Left lung (tissue), 14 donors: ENCODE measurements at places on chromosomes 7 and 10. TPM values are rescaled to one million over a fixed set of nuclear protein-coding genes. Genes with fewer than 3 reads are reported as not detected.

GRCh38 chr10:45425621-45426563, 51.9 kb downstream of the ALOX5 start:
- no peak for DNase-seq
- H3K27me3 ChIP-seq: peaks cover 12% of the 10 kb centered on the region
- H3K4me1 ChIP-seq: no peaks in the 10 kb centered on the region
- no peaks in the 10 kb centered on the region for H3K36me3 ChIP-seq
- no peak overlapping the region for H3K27ac ChIP-seq
- no peak overlapping the region for H3K4me3 ChIP-seq

DNA sequence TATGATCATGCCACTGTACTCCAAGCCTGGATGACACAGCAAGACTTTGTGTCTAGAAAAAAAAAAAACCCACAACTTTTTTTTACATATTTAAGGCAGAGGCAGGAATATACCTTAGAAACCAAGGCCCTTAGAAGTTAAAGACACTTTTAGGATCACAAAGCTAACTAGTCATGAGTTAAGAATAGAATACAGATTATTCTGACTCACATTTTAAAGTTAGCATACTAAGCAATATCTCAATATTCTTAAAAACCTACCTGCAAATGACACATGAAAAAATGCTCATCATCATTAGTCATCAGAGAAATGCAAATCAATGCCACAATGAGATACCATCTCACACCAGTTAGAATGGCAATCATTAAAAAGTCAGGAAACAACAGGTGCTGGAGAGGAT, 177.7 kb downstream of the CHCHD3 start:
- no peak for DNase-seq
- no peak overlapping the region for H3K27ac ChIP-seq
- no peak overlapping the region for H3K4me3 ChIP-seq
- no peaks in the 10 kb centered on the region for H3K4me1 ChIP-seq
- no peaks in the 10 kb centered on the region for H3K27me3 ChIP-seq
- H3K36me3 ChIP-seq: peaks cover 4% of the 10 kb centered on the region

GRCh38 chr7:158301207-158301606, 286.4 kb downstream of the PTPRN2 start:
- no peaks in the 10 kb centered on the region for H3K27me3 ChIP-seq
- no peak overlapping the region for H3K4me3 ChIP-seq
- no peak for DNase-seq
- H3K4me1 ChIP-seq: no peaks in the 10 kb centered on the region
- no peaks in the 10 kb centered on the region for H3K36me3 ChIP-seq

DNA sequence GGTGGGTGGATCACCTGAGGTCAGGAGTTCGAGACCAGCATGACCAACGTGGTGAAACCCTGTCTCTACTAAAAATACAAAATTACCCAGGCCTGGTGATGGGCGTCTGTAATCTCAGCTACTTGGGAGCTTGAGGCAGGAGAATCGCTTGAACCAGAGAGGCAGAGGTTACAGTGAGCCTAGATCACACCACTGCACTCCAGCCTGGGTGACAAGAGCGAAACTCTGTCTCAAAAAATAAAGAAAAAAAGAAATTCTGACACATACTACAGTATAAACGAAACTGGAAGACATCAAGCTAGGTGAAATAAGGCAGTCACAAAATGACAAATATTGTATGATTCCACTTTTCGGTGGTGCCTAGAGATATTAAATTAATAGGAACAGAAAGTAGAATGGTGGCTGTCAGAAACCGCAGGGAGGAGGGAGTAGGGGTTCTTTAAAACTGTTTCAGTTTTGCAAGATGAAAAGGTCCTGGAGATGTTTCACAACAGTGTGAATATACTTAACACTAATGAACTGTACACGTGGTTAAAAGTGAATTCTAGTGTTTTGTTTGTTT, 23.2 kb downstream of the PILRA start:
- H3K27me3 ChIP-seq: no peaks in the 10 kb centered on the region

- no peaks in the 10 kb centered on the region for H3K27me3 ChIP-seq
- H3K4me1 ChIP-seq: no peaks in the 10 kb centered on the region
Observed at GRCh38 chr7:127322832-127323493, 69.5 kb downstream of the ZNF800 start.

DNA sequence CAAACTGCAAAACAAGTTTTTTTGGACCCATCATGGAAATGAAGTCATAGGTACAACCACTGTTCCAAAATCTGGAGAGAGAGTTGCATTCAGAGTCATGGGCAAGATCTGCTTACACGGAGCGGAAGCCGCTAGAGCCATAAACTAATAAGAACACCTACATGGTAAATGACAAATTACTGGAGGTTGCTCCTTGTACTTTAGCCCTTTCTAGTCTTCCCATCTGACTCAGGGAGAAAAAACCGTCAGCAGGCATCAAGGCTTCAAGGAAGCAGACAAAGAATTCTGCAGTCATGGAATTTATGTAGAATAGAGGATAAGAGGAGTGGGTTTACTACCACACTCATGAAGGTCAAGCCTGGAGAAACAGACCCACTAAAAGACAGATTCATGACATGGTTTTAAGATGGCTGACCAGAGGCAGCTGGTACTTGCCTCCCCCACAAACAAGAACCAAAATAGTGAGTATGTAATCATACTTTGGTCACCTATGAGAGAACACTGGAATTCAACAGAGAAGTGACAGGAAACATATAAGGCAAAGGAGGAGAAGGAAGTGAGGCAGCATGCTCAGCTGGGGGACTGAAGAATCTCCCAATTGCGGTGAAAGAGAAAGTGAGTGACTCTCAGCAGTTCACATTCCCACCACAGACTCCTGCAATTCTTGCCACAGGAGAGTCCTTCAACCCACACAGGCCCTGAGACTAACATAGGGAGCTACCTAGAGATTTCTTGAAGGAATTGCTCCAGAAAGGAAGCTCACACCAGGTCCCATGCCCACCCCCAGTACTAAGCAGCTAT, 42.4 kb upstream of the ASAH2 start:
- no peaks in the 10 kb centered on the region for H3K4me1 ChIP-seq
- no peak overlapping the region for H3K27ac ChIP-seq
- no peak overlapping the region for H3K4me3 ChIP-seq
- no peak for DNase-seq

DNA sequence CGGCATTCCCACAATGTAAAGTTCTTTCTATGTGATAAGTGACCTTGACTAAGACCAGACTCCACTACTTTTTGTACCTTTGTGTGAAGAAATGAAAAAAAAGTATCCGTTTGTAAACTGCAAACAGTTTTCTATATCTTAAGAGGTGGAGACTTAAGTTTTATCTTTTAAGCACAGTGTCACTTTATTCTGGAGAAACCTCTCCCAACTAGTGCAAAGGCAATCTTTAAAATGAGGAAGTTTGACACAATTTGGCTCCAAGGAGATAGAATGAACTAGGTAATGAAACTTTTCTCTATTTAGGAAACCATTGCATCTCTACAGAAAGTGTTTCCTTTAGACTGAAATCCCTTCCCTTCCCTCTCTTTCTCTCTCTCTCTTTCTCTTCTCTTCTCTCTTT, 122.9 kb downstream of the SAMD9 start:
- no peak for DNase-seq
- no peaks in the 10 kb centered on the region for H3K4me1 ChIP-seq
- no peaks in the 10 kb centered on the region for H3K27me3 ChIP-seq
- no peaks in the 10 kb centered on the region for H3K36me3 ChIP-seq

DNA sequence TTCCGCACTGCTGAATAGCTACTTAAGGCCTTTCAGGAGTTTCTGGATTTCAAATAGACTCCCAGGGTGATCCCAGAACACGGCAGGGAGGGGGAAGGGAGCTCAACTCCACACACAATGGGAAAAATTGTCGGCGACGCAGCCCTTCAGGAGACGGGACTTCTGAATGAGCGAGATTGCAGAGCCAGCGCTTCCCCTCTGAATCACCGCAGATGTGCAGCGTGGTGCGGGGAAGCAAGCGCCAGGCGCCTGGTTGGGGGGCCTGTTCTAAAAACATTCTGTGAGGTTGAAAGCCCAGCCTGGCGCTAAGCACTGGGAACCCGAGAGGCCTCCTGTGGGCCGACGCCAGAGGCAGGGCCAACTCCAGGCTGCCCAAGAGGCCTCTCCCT, 163.3 kb downstream of the MAD1L1 start:
- H3K27ac ChIP-seq: no peak overlapping the region
- no peaks in the 10 kb centered on the region for H3K4me1 ChIP-seq
- H3K36me3 ChIP-seq: peaks cover 36% of the 10 kb centered on the region
- no peaks in the 10 kb centered on the region for H3K27me3 ChIP-seq

DNA sequence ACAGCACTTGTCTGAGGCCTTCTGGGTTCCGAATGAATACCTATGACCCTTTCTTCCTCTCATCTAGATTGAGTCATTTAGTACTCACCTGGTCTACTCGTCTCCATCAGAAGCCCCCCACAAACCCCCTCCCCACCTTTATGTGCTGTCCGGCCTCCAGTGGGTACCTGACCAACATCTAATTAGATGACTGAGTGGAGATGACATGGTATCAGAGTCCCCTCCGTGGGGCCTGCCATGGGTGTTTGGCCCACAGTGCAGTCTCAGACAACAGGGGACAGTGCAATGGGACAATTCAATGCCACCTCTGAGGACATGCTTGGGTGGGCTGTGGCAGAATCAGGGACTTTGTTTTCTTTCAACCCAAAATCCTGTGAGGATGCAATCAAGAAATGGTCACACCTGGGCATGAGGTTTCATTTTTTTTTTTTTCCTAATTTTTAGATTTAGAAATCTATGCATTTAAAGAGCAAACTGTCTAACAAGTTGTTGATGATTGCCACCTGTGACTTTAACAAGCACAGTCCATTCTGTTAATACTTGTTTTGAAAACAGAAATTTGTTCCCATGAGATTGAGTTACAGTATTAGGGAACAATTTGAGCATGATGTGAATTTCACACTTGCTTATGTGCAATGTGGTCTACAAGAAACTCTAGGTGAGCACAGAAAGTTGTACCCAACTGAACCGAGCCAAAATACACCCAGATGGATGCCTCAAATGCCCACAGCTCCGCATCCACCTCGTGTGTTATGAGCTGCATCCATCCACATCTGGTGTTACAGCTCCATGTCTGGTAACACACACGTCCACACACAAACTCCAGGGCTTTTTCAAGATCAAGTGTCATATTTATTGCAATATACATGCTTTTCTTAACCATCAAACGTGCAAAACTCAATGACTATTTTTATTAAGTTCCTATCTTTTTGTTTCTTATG, 27.5 kb downstream of the GPRIN2 start:
- peak; percentile 64 for DNase-seq
- H3K4me3 ChIP-seq: no peak overlapping the region
- H3K36me3 ChIP-seq: no peaks in the 10 kb centered on the region
- H3K27ac ChIP-seq: no peak overlapping the region

GRCh38 chr7:38833329-38833728, 75.7 kb downstream of the VPS41 start:
- H3K36me3 ChIP-seq: no peaks in the 10 kb centered on the region
- DNase-seq: no peak
- no peaks in the 10 kb centered on the region for H3K27me3 ChIP-seq

- H3K36me3 ChIP-seq: no peaks in the 10 kb centered on the region
- DNase-seq: no peak
- H3K4me1 ChIP-seq: no peaks in the 10 kb centered on the region
- H3K4me3 ChIP-seq: peak overlapping the region; percentile 9
- H3K27ac ChIP-seq: no peak overlapping the region
Observed at GRCh38 chr7:139647814-139648390, 124.4 kb downstream of the CLEC2L start.

DNA sequence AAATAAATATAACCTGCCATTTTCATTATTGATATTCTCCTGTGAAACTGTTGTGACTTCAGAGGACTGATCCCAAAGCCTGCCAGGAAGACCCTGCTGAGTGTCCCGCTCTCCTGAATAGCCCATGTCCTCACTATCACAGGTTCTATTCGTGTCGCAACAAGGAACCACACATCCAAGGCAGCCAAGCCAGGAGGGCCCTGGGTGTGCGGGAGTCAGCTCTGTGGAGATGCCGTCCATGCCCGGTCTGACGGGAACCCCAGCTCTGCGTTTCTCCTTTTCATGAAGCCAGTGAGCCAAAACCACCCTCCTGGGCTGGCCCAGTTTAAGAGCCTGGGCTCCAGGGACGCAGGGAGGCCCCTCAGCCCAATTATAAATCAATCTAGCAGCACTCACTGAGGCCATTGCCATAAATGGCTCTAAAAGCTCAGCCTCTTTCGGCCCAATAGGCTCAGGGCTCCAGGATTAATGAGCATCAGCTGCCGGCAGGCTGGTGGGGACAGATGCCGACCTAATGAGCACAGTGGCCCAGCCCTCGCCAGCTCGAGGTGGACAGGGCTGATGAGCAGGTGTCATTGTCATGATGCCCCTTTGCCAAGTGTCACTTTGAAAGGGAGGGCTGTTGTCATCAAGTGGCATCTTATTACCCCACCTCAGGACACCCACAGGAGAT, 177.9 kb downstream of the PLXNA4 start:
- no peaks in the 10 kb centered on the region for H3K4me1 ChIP-seq

- H3K27ac ChIP-seq: no peak overlapping the region
- no peaks in the 10 kb centered on the region for H3K36me3 ChIP-seq
- no peaks in the 10 kb centered on the region for H3K4me1 ChIP-seq
- no peak overlapping the region for H3K4me3 ChIP-seq
- no peaks in the 10 kb centered on the region for H3K27me3 ChIP-seq
Observed at GRCh38 chr10:43970717-43971116, 322.0 kb upstream of the ZNF32 start.

- H3K27me3 ChIP-seq: no peaks in the 10 kb centered on the region
- no peak overlapping the region for H3K4me3 ChIP-seq
- no peaks in the 10 kb centered on the region for H3K4me1 ChIP-seq
- H3K27ac ChIP-seq: no peak overlapping the region
- DNase-seq: no peak
Observed at GRCh38 chr10:48623607-48624132, 18.8 kb upstream of the ARHGAP22 start.

- DNase-seq: no peak
- H3K4me1 ChIP-seq: no peaks in the 10 kb centered on the region
- peaks cover 37% of the 10 kb centered on the region for H3K36me3 ChIP-seq
- no peak overlapping the region for H3K4me3 ChIP-seq
Observed at GRCh38 chr10:13629116-13629515, 42.4 kb downstream of the PRPF18 start.

The CACNA2D1 gene
- polyA plus RNA-seq: 16.2 TPM

The LMOD2 gene
- polyA plus RNA-seq: 0.08 TPM

The PVRIG gene
- 6.8 TPM for polyA plus RNA-seq

The TACR2 gene
- 0.65 TPM for polyA plus RNA-seq

The SHH gene
- 14.7 TPM for polyA plus RNA-seq

The ADAM22 gene
- 13.5 TPM for polyA plus RNA-seq

The GTPBP4 gene
- 49.2 TPM for polyA plus RNA-seq
